ENCODE measurements at places on chromosomes 4 and X.

- DNase-seq = no peak
These were observed 305.8 kb downstream of the PPARGC1A start for GRCh38 chr4:23584024-23584423.

DNA sequence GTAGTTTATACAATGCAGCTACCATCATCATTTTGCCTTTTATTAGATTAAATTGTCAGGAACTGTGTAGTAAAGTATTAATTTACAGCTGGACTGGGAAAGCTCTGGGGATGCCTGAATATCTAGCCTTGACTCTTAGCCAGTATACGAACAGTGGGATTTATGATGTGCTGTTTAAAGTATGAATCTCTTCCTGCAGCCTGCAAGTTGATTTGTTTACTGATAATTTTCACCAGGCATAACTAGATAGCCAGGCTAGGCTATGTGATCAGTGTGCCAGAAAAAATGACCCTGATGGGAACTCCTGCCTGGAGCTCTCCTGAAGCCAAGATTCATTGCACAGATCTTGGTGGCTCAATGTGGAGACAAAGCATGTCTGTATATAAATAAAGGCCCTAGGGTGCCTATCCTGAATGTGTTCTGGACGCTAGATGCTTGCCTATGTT, 119.2 kb downstream of the SCLT1 start:
- no peak for DNase-seq

- DNase-seq = no peak
These were observed 139.4 kb upstream of the BOD1L1 start for GRCh38 chr4:13766761-13767540.

DNA sequence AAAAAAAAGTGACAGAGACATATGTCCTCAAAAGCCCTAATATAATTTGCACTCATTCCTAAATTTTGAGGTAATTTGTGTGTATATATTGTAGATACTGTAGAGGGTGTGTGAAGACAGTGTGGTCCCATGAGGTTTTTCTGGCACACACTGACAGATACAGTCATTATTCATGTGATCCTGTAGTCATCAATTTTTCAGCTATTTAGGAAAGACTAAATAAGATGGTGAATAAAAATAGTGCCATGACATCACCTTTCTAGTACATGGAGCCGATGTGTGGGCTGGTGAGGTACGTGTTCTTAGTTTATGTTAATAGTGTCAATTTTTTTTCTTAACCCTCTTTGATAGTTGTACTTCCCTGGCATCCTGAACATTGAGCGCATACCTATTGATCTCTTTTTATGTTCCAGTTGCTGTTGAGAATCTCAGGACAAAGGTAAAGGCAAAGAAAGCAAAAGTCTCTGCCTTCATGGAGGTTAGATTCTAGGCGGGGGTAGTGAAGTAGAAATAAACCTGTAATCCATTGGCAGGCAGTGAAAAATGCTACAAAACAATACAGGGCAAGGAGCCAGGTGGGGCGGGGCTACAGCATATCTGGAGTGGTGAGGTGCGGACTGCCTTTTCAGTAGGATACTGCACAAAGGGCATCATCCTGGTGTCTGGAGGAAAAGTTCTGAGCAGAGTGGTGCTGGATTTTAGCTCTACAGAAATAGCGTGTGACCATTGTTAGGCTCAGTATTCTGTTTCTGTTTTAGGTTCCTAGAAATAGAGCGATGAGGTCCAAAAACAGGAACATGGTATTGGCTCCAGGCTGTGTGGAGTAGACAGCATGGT, 93.8 kb downstream of the ARHGAP10 start:
- DNase-seq = no peak

DNA sequence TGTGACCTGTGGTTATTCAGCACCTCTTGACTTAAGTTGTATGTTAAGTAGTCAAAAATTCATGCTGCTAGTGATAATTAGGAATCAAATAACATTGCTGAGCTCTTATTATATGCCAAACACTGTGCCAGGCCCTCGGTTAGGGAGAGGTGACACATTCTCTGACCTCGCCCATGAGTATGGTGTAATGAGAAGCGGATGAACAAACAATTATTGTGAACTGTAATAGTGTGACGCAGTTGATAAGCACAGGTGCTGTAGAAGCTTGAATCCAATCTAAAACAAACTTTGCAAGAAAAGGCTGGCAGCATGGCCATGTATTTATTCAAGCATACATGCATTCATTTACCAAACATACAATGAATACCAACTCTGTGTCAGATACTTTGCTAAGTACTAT, 303.5 kb upstream of the HS3ST1 start:
- no peak for DNase-seq

- no peak for DNase-seq
These were observed 2.0 kb downstream of the NDST3 start for GRCh38 chr4:118036336-118036735.

DNA sequence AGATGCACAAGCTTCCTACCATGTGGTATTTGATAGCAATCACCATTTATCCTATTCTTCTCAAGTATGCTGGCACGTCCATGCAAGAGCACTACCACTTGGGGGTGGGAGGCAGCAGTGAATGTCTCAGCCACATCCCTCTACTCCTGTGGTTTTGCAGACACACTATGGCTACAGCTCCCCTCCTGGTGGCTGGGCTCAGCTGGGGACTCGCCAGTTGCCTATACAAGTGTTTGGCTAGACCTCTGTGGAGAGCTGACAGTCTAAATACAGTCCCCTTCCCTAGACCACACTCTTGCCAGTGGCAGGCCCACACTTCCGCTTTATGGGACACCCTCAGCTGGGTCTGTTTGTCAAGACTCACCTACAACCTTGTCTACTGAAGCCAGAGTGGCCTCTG, 53.2 kb downstream of the ADGRA3 start:
- no peak for DNase-seq

DNA sequence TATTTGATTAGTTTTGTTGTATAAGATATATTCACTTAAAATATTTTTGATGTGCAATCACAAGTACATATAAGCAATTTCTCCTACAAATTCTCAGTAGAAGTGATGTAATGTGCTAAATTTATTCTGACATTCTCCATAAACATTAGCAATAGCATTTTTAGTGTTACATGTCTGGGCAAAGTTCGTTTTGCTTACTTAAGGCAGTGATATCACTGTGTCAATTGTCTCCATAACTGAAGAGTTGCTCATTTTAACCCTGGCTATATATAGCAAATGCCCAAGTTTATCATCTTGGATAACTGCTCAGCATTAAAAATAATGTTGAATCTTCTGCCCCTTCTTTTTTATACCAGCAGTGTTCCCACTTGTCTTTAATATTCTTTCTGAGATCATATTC, 340.0 kb upstream of the NDST4 start:
- no peak for DNase-seq

- no peak for DNase-seq
These were observed 52.5 kb upstream of the PROM1 start for GRCh38 chr4:16136311-16136710.

- peak; percentile 25 for DNase-seq
These were observed 22.9 kb upstream of the TMEM255A start for GRCh38 chrX:120334151-120334550.

GRCh38 chr4:110075083-110075738, 123.2 kb downstream of the ELOVL6 start:
- no peak for DNase-seq

- no peak for DNase-seq
These were observed 1.4 kb downstream of the DDIT4L start for GRCh38 chr4:100188829-100189228.

DNA sequence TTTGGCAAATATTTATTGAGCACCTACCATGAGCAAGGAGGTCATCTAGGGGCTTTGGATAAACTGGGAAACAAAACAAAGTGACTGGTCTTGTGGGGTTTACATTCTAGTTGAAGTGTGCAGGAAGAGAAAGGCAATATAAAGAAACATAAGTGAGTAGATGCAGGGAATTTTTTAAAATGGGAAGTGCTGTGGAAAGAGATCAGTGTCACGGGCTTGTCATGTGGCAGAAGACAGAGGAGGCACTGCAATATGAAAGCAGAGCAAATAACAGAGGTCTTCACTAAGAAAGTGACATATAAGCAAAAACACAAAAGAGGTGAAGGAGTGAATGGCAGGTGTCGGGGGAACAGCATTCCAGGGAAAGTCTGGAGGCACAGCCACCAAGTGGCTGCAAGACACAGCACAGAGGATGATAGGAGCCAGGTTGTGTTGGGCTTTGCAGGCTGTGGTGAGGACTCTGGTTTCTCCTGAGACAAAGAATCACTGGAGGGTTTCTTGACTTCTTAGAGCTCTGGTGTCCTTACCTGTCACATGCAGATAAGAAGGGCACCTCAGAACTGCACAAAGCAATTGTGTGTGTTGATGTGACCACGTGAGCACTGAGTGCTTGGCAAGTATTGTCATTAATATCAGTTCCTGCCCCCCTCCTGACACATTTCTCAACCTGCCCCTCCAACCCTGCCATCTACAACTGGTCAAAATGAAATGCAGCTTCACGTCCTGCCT, 143.5 kb downstream of the TSPAN5 start:
- DNase-seq = no peak

DNA sequence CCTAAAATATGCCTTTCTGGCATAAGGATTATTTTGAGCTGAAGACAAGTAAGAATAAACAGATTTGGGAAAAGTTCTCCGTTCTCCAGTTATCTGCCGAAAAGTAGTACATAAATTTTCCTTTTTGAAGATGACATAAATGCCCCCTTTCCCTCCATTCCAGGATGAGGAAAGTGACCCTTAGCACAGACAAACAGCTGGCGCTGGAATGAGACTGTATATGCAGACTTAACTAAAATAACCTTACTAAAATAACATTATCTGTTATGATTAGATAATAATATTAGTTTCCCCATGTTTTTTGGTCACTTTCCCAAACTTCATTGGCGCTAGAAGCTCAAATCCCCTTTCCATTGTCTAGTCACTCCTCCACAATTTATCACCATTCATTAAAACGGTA, 21.5 kb downstream of the PDGFC start:
- no peak for DNase-seq

- DNase-seq = no peak
These were observed 169.0 kb downstream of the ZNF330 start for GRCh38 chr4:141389649-141390048.

DNA sequence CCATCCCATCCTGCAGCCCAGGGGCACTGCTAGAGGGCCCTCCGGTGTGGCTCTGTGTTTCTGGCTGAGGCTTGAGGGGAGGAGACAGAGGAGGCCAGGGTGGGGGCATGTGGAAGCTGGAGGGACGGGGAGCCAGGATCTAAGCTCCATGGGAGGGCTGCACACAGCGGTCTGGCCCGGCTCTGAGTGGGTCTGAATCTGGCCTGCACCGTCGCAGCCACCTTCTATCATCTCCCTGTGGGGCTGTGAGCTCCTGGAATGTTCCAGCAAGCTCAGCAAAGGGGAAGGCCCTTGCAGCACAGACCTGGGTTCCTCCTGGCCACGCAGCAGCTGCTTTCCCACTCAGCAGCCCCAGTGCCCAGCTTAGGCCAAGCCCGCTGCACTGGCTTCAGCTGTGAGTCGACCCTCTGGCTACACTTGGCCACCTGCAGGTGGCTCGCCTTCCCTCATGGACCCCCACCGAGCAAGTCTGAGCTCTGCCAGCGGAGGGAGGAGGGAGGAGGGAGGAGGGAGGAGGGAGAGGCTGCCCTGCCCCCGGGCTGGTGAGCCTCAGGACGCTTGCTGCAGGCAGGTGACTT, 5.3 kb downstream of the NKX1-1 start:
- no peak for DNase-seq

- no peak for DNase-seq
These were observed at the start of gene PWWP3B for GRCh38 chrX:106168107-106168506. Gene PWWP3B (plus strand): TSS chrX:106168305. CDS start chrX:106205433, 37,128 bp downstream.

- no peak for DNase-seq
These were observed 1.9 kb downstream of the DCAF12L2 start for GRCh38 chrX:126164226-126164625.

DNA sequence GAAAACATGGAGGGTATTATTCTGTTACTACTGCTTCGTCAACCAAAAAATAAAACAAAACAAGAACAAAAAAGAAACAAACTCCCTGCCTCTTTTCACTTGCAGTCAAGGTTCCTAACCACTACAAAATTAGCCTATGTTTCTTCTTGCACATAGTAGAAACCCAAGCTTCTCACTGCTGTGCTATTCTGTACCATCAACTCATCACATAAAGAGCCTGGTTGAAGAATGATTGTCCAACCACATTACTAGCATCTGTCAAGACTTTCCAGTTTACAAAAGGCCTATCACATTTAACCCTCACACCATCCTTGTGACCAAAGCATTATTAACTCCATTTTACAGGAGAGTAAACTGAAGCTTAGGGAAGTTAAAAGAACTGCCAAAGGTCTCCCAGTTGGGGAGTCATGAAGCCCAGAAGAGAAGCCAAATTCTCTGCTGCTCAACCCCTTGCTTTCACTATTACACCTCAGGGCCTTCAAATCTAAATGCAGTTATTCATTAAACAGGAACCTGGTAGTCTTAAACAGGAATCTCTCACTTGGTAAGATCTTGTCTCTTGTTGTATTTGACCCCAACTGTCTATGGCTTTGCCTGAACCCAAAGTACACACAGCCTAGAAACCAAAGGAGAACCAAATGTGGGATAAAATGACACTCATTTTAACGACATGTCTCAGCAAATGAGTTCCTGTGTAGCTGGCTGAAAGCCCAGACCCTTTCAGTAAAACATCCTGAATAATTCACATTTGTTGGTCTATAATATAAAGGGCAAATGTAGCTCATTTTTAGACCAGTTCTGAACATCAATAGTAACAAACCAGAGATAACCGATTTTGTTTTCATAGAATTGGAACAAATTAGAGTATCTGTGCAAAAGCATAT, 8.6 kb downstream of the F9 start:
- no peak for DNase-seq

- DNase-seq = no peak
These were observed 609.3 kb downstream of the IL1RAPL1 start for GRCh38 chrX:29196501-29196900.

GRCh38 chr4:3679851-3680311, 86.3 kb upstream of the ADRA2C start:
- no peak for DNase-seq

Measured in CD4-positive, alpha-beta T cell treated with Interleukin-10 for 1 hour (primary cell).